ENCODE measurements at places on chromosomes 16 and 17.

DNA sequence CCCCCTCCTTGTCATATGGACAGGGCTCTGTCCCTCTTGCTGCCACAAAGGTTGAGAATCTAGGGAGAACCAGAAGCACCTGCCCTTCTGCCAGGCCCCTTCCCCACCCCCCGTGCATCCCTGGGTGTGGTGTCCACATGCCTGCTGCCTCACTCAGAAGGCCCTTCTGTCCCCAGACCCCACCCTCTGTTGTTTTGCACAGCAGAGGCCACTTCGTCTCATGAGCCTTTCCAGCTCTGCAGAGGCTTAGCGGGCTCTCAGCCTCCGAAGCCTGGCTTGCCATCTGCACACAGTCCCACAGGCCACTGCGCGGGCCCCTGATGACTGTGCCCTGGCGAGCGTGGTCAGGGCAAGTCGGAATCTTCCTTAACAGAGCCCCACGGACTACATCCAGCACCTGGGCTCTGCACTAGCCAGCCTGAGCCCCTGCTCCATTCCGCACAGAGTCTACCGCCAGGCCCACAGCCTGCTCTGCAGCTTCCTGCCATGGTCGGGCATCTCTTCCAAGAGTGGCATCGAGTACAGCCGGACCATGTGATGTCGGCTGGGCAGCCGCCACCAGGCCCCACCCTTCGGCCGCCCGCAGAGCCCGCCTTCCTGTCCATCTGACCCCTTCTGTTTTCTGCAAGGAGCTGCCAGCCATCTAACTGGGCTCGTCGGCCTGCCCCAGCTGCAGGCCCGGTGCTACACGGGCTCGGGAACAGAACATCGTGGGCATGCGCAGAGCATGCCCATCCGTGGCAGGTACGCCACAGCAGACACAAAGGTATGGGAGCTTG lies 10.8 kb downstream of the C16orf90 start:
- no peak for DNase-seq

- DNase-seq: peak; percentile 44
These were observed 45.0 kb downstream of the B9D1 start for GRCh38 chr17:19317359-19318095.

DNA sequence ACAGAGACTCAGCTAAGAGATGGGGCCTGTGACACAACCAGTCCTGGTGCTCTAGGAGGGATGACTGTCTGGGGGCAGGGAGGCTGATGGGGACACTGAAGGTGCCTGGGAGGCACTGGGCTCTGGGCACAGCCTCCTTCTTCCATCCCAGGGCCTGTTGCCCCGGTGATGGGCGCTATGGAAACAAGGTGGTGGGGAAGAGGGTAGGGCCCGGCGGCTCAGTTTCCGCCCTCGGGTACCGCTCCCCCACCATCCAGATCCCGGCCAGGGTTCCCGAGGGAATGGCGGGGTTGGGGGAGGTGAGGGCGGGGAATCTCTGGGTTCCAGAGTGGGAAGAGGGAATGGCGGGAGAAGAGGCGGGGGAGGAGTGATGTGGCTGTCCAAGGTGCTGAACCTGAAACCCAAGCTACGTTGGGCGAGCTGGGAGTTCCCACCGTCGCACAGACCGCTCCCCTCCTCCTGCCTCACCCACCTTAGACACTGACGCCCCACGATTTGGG lies 981 bp downstream of the KCNH4 start:
- DNase-seq: no peak

DNA sequence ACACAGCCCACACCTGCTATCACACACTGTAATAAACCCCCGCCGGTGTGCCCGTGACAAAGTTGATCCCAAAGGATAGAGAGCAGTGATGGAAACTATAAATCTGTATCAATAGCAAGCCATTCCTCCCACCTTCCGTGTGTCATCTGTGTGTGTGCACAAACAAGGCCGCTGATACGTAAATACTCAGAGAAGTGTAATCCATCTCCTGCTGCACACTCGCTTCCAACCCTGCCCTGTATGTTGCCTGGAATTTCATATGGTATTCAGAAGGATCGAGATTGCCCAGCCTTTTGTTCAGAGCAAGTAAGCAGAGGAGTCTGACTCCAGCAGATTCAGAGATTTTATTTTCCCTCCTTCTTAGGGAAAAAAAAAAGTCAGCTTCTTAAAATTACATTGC lies 581.1 kb upstream of the ZFHX3 start:
- no peak for DNase-seq

GRCh38 chr17:56887105-56887504 lies 26.7 kb downstream of the TRIM25 start:
- no peak for DNase-seq

DNA sequence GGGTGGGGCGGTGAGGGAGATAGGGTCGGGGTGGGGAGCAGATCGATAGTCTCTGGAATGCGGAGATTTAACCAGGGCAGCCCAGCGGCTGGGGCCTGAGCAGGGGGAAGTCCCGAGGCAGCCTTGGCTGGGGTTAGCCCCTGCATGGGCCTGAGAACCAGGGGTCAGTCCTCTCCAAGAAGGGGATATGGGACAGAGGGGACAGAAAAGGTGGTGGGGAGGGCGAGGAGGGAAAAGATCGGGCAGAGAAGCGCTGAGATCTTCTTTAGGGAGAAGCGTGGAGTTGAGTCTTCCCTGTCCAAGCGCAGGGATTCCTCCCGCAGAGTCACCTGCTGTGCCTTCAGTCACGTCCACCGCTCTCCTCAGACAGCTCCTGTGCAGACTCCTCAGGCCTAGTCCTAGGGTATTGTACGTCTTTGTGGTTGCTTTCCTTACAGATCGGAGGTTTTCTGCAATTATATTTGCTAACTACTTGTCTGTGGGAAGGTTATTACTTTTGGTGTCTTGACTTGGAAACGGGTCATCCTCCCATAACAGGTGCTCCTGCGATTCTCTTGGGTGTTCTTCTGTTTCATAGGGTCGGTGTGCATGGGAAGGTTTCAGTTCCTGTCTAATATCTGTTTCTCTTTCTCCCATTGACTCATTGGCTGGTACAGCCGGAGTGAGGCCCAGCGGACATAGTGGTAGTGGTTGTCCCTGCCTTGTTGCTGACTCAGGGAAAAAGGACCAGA lies 952 bp downstream of the CD300A start:
- no peak for DNase-seq

DNA sequence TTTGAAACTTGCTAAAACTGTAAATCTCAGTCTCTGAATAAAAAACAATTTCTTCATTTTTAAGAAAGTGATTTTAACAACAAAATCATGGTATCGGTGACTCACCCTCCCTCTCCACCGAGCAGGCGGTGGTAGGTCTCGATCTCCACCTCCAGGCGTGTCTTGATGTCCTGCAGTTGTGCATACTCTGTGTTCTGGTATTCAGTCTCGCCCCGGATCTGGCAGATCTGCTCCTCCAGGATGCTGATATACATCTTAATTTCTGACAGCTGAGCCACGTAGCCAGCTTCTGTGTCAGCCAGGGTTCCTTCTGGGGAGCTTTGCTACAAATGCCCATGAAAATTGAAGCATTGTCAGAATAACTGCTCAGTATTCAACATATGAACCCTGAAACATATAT lies 15.4 kb upstream of the KRT24 start:
- DNase-seq: no peak

DNA sequence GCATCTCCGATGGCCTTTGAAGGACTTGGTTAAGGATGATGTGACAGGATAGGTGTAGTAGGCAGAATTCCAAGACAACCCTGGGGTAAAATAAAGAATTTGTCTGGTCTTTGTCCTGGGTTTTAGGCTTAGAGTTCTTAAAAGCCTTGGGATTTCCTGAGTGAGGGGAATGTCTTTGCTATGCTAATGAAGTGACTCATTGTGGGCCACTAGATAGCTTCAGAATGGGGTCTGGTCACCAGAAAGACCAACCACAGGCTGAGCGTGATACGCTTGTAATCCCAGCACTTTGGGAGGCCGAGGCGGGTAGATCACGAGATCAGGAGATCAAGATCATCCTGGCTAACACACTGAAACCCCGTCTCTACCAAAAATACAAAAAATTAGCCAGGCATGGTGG lies 182.8 kb upstream of the TOX3 start:
- DNase-seq: no peak

- peak; percentile 72 for DNase-seq
These were observed 1030.9 kb upstream of the CDH8 start for GRCh38 chr16:63067141-63067540.

DNA sequence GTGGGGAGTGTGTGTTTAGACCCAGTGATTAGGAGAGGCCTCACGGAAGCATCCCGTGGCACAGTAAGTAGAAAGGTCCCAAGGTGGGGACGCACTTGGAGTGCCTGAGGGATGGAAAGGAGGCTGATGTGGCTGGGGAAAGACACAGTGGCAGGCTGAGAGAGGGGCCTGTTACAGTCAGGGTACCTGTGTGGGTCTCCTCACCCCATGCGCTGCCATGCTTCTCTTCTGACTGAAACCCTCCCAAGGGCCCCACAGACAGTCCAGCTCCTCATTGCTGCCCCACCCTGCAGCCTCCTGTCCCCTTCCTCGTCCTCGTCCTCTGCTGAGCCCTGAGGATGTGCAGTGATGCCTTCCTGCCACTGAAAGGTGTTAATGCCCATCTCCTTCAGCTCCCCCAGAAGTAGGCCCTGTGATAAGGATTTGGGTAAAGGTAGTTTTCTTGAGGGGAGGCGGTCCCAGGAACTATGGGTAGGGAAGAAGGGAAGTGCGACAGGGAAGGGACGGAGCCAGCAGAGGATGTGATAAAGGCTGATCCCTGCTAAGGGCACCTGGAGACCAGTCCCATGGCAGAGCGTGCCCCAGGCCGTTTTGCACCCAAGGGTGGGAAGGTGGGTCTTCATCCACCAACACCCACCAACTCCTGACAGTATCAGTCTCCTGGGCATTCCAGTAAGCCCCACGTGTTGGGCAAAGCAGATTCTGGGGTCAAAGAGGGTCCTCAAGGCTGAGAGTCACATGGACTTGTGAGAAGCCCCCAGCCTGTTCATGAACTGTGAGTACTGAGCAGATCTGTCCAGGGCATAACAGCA lies 237.2 kb downstream of the GSG1L start:
- DNase-seq: no peak

GRCh38 chr16:53378138-53378537 lies 56.1 kb upstream of the RBL2 start:
- DNase-seq: no peak

GRCh38 chr17:28563475-28563874 lies 7.8 kb downstream of the PIGS start:
- no peak for DNase-seq

- peak; percentile 3 for DNase-seq
These were observed 54.4 kb upstream of the RCVRN start for GRCh38 chr17:9959377-9959981.
